Fibroblast of the aortic adventitia (primary cell): ENCODE measurements at places on chromosomes 7 and 10. TPM values are rescaled to one million over a fixed set of nuclear protein-coding genes. Genes with fewer than 3 reads are reported as not detected.

DNA sequence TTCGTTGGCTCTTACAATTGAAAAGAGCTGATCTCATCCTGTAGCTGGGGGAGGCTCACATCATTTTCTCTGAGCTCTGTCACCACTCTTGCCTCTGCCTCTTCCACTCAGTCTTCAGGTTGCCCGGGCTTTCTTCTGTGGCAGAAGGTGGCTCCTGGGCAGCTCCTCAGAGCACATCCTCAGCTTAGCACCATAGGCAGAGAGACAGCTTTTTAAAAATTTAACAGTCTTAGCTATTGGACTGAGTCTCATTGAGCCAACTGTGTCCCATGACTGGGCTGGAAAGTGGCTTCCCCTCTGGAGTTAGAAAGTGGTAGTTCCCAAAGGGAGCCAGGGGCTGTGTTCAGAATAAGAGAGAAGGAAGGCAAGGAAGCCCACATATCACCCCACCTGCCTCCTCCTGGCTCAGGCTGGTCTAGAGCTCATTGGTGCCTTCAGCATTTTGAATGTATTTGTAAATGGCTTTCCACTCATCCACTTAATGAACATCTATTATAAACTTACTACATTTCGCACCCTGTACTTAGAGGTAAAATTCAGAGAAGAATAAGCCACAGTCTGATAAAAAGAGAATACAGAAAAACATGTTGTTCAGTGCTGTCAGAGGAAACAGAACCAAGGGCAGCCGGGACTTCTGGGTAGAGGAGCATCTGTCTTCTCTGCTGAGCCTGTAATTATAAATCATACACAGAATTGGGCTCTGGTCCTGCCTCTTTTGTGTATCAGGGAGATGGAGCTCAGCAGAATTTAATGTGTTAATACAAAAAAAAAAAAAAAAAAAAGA is 119.3 kb downstream of the WDFY4 start:
- DNase-seq = no peak

- peak; percentile 45 for DNase-seq
Observed at GRCh38 chr10:29588629-29589421, 45.9 kb downstream of the SVIL start.

GRCh38 chr10:13078912-13079775 is 20.8 kb upstream of the OPTN start:
- no peak for DNase-seq

DNA sequence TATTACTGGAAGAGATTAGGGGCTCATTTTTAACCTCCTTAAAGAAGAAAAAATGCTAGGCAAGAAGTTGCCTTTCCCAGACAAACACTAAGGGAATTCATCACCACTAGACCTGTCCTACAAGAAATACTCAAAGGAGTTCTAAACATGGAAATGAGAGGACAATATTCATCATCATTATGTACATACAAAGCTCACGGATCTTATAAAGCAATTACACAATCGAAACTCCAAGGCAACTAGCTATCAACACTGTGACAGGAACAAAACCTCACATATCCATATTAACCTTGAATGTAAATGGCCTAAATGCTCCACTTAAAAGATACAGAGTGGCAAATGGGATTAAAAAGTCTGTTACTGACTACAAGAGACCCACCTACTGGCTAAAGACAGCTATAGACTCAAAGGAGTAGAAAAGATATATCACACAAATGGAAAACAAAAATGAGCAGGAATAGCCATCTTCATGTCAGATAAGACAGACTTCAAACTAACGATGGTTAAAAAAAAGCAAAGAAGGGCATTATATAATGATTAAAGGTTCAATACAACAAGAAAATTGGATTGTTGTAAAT is 246.6 kb downstream of the ADRA2A start:
- DNase-seq = no peak

DNA sequence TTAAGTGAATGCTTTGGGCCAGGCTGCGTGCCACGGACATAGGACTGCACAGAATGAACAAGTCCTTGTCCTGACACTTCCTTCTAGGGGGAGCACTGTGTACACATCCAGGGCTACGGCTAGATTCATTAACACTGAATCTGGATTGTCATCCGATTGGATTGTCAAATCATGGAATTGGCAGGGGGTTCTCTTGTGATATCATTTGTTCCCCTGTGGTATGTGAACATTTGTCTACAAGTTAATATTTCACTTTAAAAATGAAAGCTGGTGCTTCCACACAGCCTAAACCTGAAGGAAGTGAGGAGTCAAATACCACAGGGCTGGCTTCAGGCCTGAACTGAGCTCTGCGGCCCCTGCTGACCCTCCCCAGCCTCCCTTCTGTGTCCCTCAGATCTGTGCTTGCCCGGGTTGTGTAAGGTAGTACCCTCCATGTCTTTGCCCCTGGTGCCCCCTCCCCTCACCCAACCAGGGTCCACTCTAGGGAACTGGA is 75.6 kb downstream of the SNX10 start:
- no peak for DNase-seq

DNA sequence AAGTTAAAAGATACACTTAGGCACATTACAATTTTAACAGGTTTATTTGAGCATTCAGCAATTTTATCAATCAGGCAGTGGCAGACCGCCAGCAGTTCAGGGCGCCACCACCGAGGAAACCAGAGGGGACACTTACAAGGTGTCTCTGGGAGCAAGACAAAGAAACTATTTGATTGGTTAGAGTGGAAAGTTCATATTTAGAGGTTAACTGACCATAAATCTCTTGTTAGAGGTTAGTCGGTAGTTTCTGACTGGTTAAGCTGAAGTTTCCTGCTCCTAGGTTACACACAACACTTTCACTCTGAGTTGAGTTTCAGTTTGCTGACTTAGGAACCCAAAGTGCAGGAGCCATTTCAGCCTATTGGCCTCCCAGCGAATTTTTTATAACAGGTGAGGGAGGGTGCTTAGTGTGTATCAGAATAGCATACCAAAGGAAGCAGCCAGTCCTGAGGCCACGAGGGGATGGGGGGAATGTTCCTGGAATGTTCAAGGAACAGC is 10.8 kb upstream of the PVRIG start:
- no peak for DNase-seq

DNA sequence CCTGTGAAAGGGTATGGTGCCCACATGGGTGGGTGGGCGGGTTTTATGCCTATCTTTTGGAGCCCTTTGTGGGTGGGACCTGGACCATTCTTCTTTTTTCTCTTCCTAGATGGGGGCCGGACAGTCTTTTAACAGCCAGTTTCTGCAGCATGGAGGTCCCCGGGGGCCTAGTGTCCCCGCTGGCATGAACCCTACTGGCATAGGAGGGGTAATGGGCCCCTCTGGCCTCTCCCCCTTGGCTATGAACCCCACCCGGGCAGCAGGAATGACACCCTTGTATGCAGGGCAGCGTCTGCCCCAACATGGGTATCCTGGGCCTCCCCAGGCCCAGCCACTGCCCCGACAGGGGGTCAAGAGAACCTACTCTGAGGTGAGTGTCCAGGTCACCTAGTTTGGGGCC is 9.1 kb downstream of the ZMIZ2 start:
- DNase-seq = no peak

DNA sequence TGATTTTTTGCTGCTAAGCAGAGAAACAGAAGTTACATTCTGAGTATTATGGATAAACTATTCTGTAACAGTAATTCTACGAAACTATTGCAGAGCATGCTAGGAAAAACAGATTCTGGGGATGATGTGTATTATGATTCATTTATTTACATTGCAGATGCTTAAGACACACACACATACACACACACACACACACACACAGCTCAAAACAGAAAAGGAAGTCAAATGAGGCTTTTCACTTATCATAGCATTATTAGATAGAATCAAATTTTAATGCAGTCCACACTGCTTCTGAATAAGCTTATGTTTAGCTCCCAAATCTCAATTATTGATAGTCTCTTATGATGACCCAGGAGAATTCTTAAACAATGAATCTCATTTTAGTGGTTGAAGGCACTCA is 307.2 kb downstream of the HGF start:
- peak; percentile 31 for DNase-seq

DNA sequence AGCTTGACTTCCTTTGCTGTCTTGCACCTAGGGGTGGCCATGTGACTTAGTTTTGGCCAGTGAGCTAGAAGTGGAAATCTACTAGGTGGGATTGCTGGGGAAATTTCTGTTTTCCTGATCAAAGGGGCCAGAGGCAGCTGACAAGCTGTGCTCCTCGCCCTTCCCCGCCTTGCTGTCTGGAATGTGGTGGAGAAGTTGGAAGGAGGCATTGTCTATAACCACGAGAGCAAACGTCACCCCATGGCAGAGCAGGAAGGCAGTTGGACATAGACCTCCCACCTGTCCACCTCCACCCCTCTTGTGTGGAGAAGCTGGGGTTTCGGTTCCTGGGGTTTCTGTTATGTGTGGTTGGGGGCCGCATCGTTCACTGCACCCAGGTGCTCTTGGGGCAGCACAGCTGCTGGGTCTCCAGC is 7.3 kb downstream of the SFRP5 start:
- no peak for DNase-seq

Gene ENKUR
- total RNA-seq = 0.09 TPM in 1 of 2 replicates, not detected in the other

Gene SLC29A3
- total RNA-seq = 1.2 and 2.8 TPM in 2 replicates

Gene SORCS1
- total RNA-seq = not detected in 2 replicates

Gene MYL10
- total RNA-seq = not detected in 2 replicates

Gene ADRB1
- not detected in 2 replicates for total RNA-seq

Gene KRIT1
- total RNA-seq = 53.1 and 318 TPM in 2 replicates
